ENCODE measurements at places on chromosomes 6 and 20.

GRCh38 chr6:41747256-41748101, at the start of gene PGC:
TSS of gene PGC (minus strand) at chr6:41747397. CDS start at chr6:41747334, 63 bp downstream.
- no peak for DNase-seq

- no peak for DNase-seq
Observed at GRCh38 chr6:35485402-35485877, 11.4 kb downstream of the TEAD3 start.

DNA sequence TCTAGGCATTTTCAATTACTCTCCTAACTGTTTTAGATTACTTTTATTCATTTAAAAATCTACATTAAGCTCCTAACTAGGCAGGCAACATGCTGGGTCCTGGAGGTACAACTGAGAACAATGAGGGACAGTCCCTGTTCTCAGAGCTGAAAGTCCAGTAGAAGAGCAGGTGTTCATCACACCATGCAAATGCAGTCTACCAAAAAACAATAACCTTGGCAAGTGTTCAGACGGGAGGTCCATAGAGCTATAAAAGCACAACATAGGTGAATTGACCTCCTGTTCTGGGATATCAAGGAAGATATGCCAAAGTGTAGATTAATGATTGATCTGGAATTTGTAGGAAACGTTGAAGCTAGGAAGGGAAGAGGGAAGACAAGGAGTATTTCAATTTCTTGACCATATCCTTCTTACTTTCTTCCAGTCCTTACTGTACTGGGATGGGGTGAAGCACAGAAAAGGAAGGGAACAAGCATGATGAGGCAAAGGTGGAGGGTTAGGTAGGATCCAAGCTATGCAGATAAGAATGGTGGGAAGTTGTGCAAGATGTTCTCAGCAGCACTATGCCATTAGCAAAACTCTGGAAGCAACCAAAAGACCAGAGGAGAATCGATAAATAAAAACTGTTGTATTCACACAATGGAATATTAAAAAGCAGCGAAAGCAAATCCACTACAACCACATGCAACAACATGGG, 485.7 kb upstream of the JARID2 start:
- no peak for DNase-seq

DNA sequence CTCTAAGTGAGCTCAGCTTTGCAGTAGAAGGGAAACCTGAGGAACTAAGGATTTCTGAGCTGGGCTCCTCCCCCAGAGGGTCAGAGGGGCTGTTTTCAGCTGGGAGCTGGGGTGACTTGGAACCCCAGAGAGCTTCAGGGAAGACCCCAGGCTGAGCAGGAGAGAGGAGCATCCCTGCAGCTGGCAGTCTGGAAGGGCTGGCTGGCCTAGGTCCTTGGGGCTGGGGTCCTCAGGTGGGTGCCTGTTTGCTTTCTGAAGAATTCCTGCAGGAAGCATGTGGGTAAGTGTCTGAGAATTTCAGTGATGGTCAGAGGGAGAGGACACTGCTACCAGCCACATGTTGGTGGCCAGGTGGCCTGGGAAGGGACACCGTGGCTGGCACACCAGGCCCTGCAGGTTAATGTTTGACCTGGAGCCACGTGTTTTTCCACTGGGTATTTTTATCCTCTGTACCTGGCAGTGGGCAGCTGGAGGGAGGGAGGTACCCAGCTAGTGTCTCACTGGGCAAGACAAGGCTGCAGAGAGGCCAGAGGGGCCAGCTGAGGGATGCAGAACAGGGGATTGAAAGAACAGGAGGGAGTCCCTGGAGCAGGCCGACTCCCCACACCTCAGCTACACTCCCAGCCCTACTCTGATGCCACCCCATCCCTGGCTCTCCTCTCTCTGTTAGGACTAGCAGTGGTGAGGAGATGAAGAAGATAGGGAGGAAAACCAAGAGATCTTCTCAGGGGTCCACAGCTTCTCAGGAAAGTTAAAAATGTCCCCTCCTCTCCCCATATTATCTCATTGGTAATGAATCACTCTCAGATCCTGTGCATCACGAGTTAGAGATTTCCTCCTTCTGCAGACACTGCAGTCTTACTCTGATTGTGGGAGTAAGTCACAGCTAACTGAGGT, 143.6 kb downstream of the VEGFA start:
- DNase-seq, result no peak

- no peak for DNase-seq
Observed at GRCh38 chr6:100504786-100505737, 40.3 kb upstream of the SIM1 start.

DNA sequence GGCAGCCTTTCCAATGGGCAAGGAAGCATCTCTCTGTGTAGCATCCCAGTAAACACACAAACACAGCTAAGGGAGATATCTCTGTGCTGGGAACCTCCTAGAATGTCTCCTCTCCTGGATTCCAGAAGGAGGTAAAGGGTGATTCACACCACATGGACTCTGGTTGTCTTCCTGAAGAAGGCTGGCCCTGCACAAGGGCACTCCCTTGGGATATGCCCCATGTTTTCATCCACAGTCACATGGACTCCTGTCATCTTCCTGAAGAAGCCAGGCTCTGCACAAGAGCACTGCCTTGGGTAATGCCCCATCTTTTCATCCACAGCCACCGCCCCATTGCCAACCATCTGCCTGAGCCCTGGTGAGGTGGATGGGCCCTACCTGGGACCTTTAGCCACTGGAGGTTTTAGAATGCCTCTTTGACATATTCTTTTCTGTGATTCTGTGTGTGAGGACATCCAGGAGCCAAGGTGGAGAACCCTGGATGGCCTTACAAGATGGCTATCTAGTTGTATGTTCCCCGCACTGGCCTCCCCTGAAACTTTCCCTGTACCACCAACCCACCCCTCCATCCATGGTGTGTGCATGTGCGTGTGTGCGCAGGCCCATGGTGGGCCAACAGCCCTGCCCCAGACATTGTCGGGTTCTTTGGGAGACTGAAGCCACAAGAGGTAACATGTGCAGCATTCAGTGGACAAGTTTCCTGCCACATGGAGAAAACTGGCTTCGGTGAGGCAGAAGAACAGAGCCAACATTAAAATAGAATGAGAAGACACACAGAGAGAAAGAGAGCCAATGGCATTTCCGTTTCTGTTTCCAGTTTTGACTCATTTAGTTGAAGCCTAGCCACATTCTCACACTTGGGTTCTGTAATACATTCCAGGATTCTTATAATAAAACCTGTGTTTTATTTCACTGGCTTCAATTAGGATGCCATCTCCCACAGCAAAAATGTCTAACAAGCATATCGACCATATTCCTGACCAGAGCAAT, 110.2 kb upstream of the CST7 start:
- no peak for DNase-seq

DNA sequence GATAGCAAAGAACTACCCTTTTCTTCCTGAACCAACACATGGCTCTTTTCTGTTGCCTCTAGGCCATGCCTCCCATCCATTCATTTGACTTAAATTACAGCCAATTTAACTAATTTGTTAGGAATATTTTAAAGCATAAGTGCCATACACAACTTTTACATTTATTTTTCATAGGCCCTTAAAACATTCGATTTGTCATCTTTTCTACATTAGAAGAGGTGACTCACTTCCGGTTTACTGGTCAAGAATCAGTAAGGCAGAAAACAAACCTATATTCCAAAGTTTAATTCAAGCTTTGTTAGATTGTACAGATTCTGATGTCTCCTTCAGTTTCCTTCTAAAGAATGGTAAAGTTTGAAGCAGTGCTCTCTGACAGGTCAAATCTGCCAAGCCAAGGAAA, 344.3 kb downstream of the SAMD5 start:
- DNase-seq, result no peak

GRCh38 chr6:154800338-154800737, 67.1 kb downstream of the SCAF8 start:
- DNase-seq, result no peak

GRCh38 chr6:34484391-34484790, 18.5 kb downstream of the PACSIN1 start:
- no peak for DNase-seq

GRCh38 chr6:149261364-149262040, 56.0 kb upstream of the TAB2 start:
- no peak for DNase-seq

GRCh38 chr6:7878401-7878964, 32.1 kb downstream of the TXNDC5 start:
- DNase-seq, result no peak

DNA sequence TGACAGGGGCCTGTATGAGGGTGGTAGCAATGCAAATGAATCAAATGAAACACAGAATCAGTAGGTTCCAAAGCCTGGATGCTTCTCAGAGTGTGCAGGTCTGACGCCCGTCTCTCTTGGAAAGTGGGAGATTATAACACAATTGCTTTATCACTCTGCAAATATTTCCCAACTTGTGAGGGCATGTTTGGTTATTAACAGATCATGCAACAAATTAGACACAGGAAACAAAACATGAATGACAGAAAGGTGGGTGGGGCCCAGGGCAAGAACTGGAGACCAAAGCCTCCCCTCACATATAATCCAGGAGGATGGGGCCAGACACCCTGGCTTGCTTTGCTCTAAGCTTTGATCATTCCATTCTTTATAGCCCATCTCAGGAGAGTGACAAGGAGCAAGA, 108.6 kb upstream of the MRPS10 start:
- no peak for DNase-seq

DNA sequence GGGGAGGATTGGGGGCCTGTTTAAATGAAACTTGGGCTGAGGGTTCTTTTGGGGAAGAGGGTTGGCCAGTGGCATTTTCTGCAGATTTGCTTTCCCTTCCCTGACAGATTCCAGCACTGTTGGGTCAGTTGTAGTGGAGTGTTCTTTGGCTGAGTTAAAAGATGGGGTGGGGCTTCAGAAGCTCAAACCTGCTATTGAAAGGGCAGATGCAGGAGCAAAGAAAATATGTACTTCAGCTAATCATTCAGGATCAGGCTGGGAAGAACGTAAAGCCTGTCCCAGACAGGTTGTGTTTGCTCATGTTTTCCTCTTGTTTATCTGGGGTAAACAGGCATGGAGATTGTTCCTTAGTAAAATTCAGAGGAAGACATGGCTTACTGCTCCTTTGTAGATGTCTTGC, 2.5 kb downstream of the SASH1 start:
- DNase-seq, result no peak

- no peak for DNase-seq
Observed at GRCh38 chr20:16203096-16203495, 370.2 kb downstream of the KIF16B start.

DNA sequence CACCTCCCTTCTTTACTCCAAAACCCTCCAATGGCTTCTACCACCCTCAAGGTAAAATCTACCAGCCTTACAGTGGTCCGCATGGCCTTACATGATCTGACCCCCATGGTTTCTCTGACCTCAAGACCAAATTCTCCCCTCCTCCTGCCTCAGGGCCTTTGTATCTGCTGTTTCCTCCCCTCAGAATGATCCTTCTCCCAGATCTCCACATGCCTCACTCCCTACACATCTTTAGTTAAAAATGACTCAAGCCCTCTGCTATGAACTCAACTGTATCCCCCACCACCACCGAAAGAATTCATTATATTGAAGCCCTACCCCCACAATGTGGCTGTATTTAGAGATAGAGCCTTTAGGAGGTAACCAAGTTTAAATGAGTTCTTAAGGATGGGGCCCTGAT, 4.1 kb downstream of the SLC23A2 start:
- DNase-seq, result no peak

GRCh38 chr6:148969603-148970061, 222.8 kb downstream of the UST start:
- DNase-seq, result no peak

- DNase-seq, result peak; percentile 59
Observed at GRCh38 chr20:63736893-63737694, 630 bp downstream of the LIME1 start.

DNA sequence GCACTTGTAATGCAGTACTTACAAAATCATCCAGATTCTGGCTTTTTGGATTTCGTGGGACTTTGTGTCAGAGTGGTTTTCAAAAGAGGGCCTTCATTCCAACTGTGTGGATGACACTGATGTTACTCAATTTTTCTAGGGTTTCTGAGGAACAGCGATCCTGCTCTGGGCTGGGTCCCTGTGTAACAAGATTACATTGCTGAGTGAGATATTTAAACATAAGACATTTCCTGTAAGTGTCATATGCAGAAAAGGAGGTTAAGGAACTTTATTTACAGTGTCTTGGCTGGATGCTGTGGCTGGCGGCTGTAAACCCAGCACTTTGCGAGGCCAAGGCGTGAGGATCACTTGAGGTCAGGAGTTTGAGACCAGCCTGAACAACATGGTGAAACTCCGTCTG, 6.7 kb downstream of the ZFAND3 start:
- no peak for DNase-seq

GRCh38 chr6:95959261-95959660, 56.5 kb upstream of the FUT9 start:
- no peak for DNase-seq

GRCh38 chr6:13004601-13005000, 288.0 kb downstream of the PHACTR1 start:
- DNase-seq, result no peak

- no peak for DNase-seq
Observed at GRCh38 chr6:145529582-145529981, 205.7 kb downstream of the EPM2A start.

- DNase-seq, result no peak
Observed at GRCh38 chr20:3711484-3711941, 887 bp downstream of the SIGLEC1 start.

- no peak for DNase-seq
Observed at GRCh38 chr6:132135409-132135808, 184.2 kb upstream of the CCN2 start.
